ENCODE measurements at places on chromosomes 2 and 18. TPM values are rescaled to one million over a fixed set of nuclear protein-coding genes. Genes with fewer than 3 reads are reported as not detected.

ANKRD30BL gene
- not detected for total RNA-seq

TUBA4B gene
- not detected for total RNA-seq

DSC2 gene
- not detected for total RNA-seq

PAPOLG gene
- total RNA-seq, result 40.5 TPM

GRCh38 chr2:15995603-15996002, 55.3 kb downstream of the MYCN start:
- no peak overlapping the region for H3K27ac ChIP-seq
- H3K4me1 ChIP-seq, result peaks cover 48% of the 10 kb centered on the region
- H3K36me3 ChIP-seq, result no peaks in the 10 kb centered on the region
- no peak overlapping the region for H3K4me3 ChIP-seq
- H3K27me3 ChIP-seq, result no peaks in the 10 kb centered on the region

- DNase-seq, result no peak
- H3K27ac ChIP-seq, result no peak overlapping the region
- no peaks in the 10 kb centered on the region for H3K4me1 ChIP-seq
- no peak overlapping the region for H3K4me3 ChIP-seq
Measured at GRCh38 chr18:67916097-67916496, 399.6 kb upstream of the DSEL start.

- no peaks in the 10 kb centered on the region for H3K4me1 ChIP-seq
- DNase-seq, result no peak
- H3K27ac ChIP-seq, result no peak overlapping the region
- H3K4me3 ChIP-seq, result no peak overlapping the region
Measured at GRCh38 chr2:56192664-56193305, 9.0 kb downstream of the CCDC85A start.

GRCh38 chr2:30300456-30301221, 69.3 kb downstream of the LBH start:
- H3K36me3 ChIP-seq, result no peaks in the 10 kb centered on the region
- H3K27ac ChIP-seq, result peak overlapping the region; percentile 41
- H3K27me3 ChIP-seq, result no peaks in the 10 kb centered on the region
- H3K4me1 ChIP-seq, result peaks cover 30% of the 10 kb centered on the region
- no peak overlapping the region for H3K4me3 ChIP-seq

DNA sequence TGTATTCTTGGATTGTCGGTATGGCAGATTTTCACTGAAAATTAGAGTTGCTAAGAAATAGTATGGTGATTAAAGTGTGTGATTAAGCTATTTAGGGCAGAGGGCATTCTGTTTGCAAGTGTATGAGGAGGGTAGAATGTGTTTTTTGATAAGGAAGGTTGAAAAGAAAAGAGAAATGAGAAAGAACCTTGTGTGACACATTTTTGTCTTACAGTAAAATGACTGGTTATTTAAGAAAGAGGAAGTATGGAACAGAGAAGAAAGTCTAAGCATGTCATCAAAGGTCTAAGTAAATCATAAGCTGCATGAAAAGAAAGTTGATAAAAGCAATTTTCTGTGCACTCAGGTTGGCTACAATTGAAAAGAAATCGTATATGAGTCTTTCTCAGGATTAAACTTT, 5.2 kb upstream of the RSAD2 start:
- H3K36me3 ChIP-seq, result no peaks in the 10 kb centered on the region
- no peak overlapping the region for H3K27ac ChIP-seq
- H3K4me1 ChIP-seq, result no peaks in the 10 kb centered on the region
- H3K4me3 ChIP-seq, result no peak overlapping the region

GRCh38 chr2:180124273-180125139, 117.4 kb upstream of the CWC22 start:
- H3K4me1 ChIP-seq, result peaks cover 16% of the 10 kb centered on the region
- H3K36me3 ChIP-seq, result no peaks in the 10 kb centered on the region
- no peak overlapping the region for H3K4me3 ChIP-seq
- H3K27ac ChIP-seq, result no peak overlapping the region
- peak; percentile 15 for DNase-seq
